Activated T-helper 1 cell treated with Interleukin-2 at 50 U/mL for 16 hours (primary cell): ENCODE measurements at places on chromosomes 1 and 21.

- no peak for DNase-seq
These were observed 23.9 kb downstream of the FMO5 start for GRCh38 chr1:147201276-147201675.

DNA sequence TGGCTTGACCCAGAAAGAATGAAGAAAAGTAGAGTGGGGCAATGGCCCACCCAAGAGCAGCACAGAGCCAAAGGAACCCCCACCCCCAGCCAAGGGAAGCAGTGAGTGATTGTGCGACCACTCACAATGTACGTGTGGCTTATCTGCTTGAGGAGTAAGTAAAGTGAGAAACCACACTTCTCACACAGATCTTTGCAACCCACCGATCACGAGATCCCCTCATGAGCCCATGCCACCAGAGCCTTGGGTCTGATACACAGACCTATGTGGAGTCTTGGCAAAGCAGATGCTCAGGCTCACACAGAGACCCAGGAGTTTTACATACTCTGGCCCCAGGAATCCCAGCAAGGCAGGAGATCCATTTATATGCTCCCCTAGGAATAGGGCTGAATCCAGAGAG is 14.0 kb upstream of the SLC9C2 start:
- DNase-seq, result no peak

GRCh38 chr1:76300556-76300955 is 226.0 kb downstream of the ST6GALNAC3 start:
- DNase-seq, result no peak

GRCh38 chr1:238279694-238280380 is 389.1 kb upstream of the ZP4 start:
- DNase-seq, result no peak

- no peak for DNase-seq
These were observed 328.5 kb upstream of the RUNX1 start for GRCh38 chr21:35377505-35378090.

DNA sequence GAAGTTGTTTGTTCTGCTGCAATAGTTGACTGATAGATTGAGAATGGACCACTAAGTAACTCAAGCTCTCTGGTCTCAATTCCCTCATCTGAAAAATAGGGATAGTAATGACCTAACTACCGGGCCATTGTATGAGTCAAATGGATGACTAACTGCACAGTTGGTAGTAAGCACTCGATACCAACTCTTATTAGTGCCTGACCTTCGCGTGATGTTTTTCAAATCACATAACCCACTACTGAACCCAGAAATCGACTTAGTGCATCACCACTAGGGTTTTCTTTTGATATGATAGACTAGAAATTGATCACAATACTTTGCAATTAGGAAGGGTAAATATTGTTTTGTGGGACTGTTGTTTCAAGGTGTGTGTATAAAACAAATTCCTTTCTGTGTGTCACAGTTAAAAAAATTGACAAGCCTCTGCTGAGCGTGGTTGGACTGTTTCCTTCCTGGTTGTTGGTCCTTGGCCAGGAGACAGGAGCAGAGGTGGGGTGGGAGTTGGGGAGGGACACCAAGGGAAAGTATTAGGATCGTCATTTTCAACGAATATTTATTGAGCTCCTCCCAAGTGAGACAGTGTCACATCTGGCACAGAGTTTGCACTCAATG is 54.0 kb upstream of the LRP8 start:
- DNase-seq, result no peak
